Cardiac muscle cell (in vitro differentiated cells and primary cell): ENCODE measurements at places on chromosomes 7 and 10.

- DNase-seq: no peak
Observed at GRCh38 chr10:132506711-132507408, 30.7 kb upstream of the INPP5A start.

- peak; percentile 36 for DNase-seq
Observed at GRCh38 chr7:18086165-18087025, 58.7 kb upstream of the PRPS1L1 start.

DNA sequence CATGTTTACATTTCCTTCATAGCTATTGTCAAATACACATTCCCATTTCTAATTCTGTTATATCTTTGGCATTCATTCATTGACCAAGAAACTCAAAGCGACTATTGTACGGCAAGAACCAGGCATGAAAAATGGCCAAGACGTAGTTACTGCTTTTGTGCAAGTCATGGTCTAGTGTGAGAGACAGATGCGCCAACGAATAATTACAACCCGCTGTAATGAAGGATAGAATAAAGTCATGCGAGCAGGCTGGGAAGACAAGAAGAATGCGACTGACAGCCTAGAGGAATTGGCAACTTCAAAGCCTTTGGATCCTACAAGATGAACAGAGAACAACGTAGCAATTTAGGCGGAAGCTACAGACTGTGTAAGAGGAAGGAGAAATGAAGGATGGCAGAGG lies 221.2 kb downstream of the CALN1 start:
- DNase-seq: no peak

GRCh38 chr10:69005704-69006485 lies 17.3 kb downstream of the KIFBP start:
- no peak for DNase-seq

GRCh38 chr10:24238519-24239247 lies 29.7 kb downstream of the KIAA1217 start:
- DNase-seq: no peak

- no peak for DNase-seq
Observed at GRCh38 chr7:142795339-142795863, 24.6 kb downstream of the PRSS2 start.

DNA sequence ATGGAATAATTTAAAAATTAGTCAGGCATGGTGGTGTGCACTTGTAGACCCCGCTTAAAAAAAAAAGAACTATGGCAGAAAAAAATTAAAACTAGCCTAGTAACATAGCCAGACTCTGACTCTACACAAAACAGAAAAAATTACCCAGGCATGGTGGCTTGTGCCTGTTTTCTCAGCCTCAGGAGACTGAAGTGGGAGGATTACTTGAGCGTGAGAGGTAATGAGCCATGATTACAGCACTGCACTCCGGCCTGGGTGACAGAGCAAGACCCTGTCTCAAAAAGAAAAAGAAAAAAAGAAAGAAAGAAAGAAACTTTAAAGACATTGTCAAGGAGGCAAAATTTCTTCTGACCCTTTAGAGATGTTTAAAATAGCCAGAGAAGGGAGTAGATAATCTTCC lies 109.0 kb upstream of the TMEM106B start:
- DNase-seq: no peak

GRCh38 chr10:43327171-43327570 lies 44.3 kb upstream of the FXYD4 start:
- no peak for DNase-seq

GRCh38 chr10:29130190-29130673 lies 158.6 kb upstream of the LYZL1 start:
- DNase-seq: peak; percentile 55

DNA sequence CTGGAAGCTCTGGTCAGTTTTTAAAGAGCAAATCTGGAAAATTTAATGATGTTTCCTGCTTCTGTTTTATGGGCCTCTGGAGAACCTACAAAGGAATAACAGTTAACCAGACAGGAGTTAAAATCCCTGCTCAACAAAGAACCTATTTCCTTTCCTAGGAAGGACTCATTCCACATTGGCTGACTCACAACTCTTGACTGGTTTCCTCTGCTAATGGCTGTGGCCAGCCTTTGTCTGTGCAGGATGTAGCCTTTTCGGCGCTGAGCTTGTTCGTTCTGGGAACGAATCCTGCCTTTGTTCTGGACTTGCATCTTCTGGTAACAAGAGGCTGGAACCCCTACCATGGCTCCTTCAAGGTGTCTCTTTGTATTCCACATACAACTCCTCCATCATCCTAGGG lies 112.8 kb upstream of the PDCD4 start:
- DNase-seq: no peak

- no peak for DNase-seq
Observed at GRCh38 chr10:80015911-80016830, 62.3 kb upstream of the TMEM254 start.

GRCh38 chr7:159210581-159211235 lies 66.0 kb upstream of the VIPR2 start:
- no peak for DNase-seq

- peak; percentile 86 for DNase-seq
Observed at GRCh38 chr7:44884621-44885393, 523 bp downstream of the PURB start.

- no peak for DNase-seq
Observed at GRCh38 chr7:148288592-148289151, 301.9 kb upstream of the C7orf33 start.

- no peak for DNase-seq
Observed at GRCh38 chr10:114698271-114699061, 40.4 kb upstream of the ABLIM1 start.

- peak; percentile 49 for DNase-seq
Observed at GRCh38 chr7:108454674-108455550, 1.3 kb downstream of the NRCAM start.

DNA sequence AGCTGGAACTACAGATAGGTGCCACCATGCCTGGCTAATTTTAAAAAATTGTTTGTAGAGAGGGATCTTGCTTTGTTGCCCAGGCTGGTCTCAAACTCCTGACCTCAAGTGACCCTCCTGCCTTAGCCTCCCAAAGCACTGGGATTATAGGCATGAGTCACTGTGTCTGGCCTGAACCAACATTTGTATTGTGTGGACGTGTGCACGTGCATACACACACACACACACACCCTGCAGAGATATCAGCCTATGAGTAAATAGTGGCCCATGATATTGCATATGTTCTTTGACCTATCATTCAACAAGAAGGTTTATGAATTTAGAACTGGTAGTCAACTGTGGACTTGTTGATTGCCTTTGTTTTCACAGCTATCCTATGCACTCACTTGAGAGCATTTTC lies 161.6 kb downstream of the BAMBI start:
- peak; percentile 67 for DNase-seq

DNA sequence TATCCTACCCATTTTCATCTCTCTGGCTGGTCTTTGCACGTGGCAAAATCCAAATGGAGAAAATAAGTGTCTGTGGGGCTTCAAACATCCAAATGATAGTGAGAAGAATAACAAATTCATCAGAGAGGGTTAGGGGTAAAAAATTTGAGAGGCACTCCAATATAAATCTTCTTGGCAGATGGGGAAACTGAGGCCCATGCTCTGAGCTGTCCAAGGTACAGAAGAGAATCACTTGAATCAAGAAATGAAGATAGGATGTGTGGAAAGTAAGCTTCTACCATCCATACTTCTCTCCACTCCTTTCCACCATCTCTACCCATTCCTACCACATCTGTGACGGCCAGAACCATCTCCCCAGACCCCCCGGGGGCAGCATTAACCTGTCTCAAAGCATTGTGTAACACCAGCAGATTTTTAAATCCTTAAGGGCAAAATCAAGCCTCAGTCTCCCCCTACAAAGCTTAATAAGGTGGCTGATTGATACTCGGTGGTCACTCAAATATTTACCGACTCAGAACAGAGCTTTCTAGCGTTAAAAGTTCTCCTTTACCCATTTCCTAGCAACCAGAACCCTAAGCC lies 818 bp downstream of the GOT1 start:
- DNase-seq: no peak

GRCh38 chr7:7924303-7924702 lies 44.3 kb upstream of the GLCCI1 start:
- DNase-seq: no peak

DNA sequence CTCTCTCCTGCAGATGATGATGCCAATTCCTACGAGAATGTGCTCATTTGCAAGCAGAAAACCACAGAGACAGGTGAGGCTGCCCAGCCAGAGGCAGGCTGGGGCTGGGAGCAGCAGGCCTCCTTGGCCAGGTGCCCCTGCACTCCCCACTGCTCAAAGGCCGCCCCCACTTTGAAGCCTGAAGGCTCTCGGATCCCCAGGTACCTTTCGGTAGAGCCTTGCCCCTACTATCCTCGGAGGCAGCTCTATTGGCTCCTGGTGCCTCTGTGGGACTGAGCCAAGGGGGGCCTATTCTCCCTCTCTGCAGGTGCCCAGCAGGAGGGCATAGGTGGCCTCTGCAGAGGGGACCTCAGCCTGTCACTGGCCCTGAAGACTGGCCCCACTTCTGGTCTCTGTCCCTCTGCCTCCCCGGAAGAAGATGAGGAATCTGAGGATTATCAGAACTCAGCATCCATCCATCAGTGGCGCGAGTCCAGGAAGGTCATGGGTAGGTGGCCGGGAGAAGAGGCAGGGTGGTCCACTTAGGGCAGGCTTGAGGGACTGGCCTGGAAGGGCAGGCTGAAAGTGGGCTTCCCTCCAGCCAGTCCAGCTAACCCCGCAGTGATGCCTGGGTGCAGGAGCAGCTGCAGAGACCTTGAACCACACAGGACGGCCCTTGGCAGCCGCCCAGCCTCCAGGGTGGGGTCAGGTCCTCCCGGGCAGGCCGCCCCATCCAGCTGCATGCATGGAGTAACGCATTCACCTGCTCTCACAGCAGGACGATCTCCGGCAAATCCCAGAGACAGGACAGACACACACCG lies 14.1 kb downstream of the LAT2 start:
- DNase-seq: no peak

GRCh38 chr7:92253251-92253650 lies 7.5 kb downstream of the ANKIB1 start:
- DNase-seq: no peak
